Head of caudate nucleus (tissue), 42 donors: ENCODE measurements at places on chromosomes 1 and 21.

GRCh38 chr1:230268371-230269170 is 157.6 kb downstream of the PGBD5 start:
- peak; percentile 44 for DNase-seq

GRCh38 chr1:95753382-95754016 is 519.5 kb downstream of the RWDD3 start:
- no peak for DNase-seq

- no peak for DNase-seq
Measured at GRCh38 chr1:6247651-6248050, 3.7 kb downstream of the HES3 start.

DNA sequence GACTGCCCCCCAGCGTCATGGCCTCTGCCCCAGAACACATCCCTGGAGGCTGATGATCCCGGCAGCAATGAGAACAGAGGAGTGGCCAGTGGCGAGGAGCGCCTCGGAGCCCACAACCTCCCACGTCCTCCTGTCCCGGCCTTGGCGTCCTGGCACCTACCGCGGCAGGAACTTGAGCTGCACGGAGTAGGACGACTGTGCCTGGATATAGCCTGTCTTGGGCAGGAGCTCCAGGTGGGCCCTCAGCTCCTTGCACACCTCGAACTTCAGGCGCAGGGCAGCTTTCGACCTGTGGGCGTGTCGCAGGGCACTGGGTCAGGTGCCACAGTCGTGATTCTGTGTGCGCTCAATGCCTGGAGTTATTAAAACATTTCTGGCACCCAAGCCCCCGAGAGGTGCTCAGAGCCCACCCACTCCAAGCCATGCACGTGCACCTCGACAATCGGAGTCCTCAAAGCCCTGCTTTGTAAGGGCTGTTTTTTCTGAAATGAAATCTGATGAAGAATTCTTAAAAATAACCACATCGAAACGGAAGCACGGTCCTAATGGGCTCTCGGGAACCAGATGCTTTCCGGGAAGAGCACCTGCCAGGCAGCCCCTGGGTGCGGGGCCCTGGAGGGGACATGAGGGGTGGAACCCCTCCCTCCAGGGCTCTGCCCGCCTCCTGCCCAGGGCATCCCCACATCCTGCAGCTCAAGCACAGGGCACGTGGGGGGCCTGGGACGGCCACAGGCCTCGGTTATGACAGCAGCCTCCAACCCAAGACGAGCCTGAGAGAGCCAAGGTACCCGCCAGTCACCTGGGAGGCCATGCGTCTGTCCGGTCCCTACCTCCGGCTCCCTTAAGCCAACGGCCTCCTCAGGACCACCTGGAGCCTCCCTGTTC is 23.0 kb upstream of the TMEM52 start:
- no peak for DNase-seq

- no peak for DNase-seq
Measured at GRCh38 chr1:3790500-3790923, 5.8 kb downstream of the LRRC47 start.

DNA sequence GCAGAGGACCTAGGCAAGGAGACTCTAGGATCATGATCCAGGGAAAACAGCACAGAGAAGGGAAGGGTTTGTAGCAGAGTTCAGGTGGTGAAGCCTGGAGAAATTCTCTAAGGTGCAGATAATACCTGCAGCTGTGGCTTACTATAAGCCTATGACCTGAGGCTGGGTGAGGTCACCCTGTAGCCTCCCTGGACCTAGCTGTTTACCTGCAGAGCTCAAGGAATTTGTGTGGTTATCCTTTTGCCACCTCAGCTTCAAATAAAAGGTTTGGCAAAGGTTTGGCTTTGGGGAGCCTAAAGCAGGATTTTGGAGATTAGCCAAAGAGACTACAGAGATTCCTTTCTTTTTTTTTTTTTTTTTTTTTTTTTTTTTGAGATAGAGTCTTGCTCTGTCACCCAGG is 79.5 kb upstream of the ZNF648 start:
- peak; percentile 15 for DNase-seq

GRCh38 chr1:40404670-40405462 is 31.3 kb downstream of the SMAP2 start:
- peak; percentile 63 for DNase-seq

DNA sequence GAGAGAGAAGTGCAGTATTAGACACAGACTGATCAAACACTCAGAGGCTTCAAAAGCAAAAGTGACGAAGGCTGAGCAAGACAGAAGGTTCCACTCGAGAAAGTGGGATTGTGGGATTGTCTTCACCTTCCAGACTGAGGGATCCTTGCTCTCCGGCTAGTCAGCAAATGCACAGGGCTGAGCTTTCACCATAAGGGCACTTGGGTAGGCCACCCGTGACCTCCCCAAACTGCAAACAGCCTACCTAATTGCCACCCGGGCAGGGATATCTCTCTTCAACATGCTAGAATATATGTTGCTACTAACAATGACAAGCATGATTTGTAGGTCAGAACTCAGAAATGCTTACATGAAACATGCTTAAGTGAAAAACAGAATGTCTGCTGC is 35.3 kb upstream of the RIPK4 start:
- DNase-seq: no peak

GRCh38 chr1:156490401-156491032 is 10.1 kb downstream of the MEF2D start:
- DNase-seq: peak; percentile 31

DNA sequence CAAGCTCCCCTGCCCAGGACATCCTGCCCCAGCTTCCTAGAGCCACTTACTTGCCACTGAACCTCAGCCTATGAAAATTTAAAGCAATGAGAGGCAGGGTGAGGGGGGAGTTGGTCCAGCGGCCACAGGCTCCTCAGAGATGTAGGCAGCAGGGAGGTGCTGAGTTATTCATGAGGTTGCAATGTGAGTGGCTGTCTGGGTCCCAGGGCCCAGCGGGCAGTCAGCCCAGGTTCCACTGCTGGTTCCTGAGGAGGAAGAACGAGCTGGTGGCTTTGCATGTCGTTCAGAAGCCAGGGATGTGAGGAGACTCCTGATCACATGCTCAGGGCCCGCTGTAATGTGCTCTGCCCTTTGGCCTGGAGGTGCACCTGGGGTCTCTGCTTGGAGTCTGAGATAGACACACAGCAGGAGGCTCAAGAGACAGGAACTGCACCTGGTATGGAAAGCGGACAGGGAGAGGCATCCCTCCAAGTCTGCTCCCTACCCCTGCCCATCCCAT is at the start of gene KNCN:
KNCN (minus strand) TSS at position 51 of the 499 bp plus-strand sequence. CDS start 432 bp downstream, outside the sequence.
- no peak for DNase-seq

- no peak for DNase-seq
Measured at GRCh38 chr1:226978432-226979114, 38.5 kb downstream of the COQ8A start.

GRCh38 chr1:85268801-85269585 is 7.4 kb downstream of the BCL10 start:
- DNase-seq: no peak

GRCh38 chr1:11471473-11471872 is 7.5 kb upstream of the DISP3 start:
- DNase-seq: no peak

- no peak for DNase-seq
Measured at GRCh38 chr1:177656598-177656997, 313.3 kb downstream of the SEC16B start.
